ENCODE measurements at places on chromosomes 3 and 15.

DNA sequence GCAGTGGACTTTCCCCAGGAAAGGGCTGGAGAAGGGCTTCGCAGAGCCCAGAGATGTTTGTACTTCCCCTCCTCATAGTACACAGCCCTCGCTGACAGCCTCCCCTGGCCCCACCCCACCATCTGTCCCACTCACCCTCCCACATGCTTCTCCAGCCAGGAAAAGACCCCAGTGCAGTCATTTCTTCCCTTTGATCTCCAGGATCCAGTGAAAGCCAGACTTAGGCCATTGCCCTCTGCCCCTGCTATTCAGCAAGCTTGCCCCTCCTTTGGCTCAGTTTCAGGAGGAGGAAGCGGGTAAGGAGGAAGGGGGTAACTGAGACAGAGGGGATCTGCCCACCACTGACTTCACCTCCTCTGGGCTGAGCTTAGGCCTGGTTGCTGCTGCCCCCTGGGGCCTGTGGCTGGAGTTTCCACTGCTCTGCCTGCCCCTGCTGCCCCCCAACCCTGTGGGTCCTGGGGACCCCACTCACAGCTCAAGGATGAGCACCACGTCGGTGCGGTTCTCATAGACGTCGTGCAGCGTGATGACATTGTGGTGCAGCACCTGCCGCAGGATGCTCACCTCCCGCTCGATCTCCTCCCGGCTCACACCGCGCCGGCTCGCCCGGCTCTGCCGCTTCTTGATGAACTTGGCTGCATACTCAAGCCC is 63.1 kb downstream of the DAPK2 start:
- no peak for DNase-seq

- no peak for DNase-seq
These were observed 22.2 kb upstream of the B3GNT5 start for GRCh38 chr3:183230826-183231225.

GRCh38 chr3:60017631-60018030 is 967.8 kb upstream of the CFAP20DC start:
- DNase-seq = no peak

GRCh38 chr3:58079773-58080172 is 71.6 kb downstream of the FLNB start:
- no peak for DNase-seq

- no peak for DNase-seq
These were observed 28.4 kb upstream of the PARL start for GRCh38 chr3:183912895-183913579.

- DNase-seq = no peak
These were observed 2.0 kb downstream of the ACAN start for GRCh38 chr15:88805031-88805780.

DNA sequence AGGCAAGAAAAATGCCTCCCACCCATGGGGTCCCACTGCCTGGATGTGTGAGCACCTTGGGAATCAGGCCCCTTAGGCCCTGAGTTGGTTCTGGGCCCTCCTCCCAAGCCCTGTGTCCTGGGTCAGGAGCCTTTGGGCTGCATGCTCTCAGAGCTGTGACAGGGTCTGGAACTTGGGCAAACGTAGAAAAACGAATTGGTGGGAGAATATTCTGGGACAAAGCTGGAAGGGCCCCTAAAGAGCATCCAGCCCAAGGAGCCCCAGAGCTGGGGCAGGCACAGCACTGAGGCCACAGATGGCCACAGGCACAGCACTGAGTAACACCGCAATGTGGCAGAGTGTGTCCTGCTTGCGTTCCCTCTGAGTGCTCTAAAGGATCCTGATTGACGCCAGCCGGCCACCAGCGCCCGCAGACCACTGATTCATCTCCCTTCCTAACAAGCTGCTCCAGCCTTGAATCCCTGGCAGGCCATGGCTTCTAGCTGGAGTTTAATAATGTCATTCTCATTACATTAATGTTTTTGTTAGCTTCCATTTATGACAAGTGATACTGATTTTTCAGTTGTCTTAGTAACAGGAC is 18.6 kb upstream of the SEC13 start:
- DNase-seq = no peak

- no peak for DNase-seq
These were observed 75.6 kb upstream of the ADPGK start for GRCh38 chr15:72859017-72859756.

GRCh38 chr3:195151866-195152541 is 119.0 kb downstream of the XXYLT1 start:
- DNase-seq = no peak

- no peak for DNase-seq
These were observed 40.2 kb upstream of the ZBTB20 start for GRCh38 chr3:115187149-115187757.

GRCh38 chr15:76253691-76254473 is 57.4 kb downstream of the ETFA start:
- DNase-seq = no peak

- no peak for DNase-seq
These were observed 50.4 kb downstream of the GHSR start for GRCh38 chr3:172397716-172398405.

DNA sequence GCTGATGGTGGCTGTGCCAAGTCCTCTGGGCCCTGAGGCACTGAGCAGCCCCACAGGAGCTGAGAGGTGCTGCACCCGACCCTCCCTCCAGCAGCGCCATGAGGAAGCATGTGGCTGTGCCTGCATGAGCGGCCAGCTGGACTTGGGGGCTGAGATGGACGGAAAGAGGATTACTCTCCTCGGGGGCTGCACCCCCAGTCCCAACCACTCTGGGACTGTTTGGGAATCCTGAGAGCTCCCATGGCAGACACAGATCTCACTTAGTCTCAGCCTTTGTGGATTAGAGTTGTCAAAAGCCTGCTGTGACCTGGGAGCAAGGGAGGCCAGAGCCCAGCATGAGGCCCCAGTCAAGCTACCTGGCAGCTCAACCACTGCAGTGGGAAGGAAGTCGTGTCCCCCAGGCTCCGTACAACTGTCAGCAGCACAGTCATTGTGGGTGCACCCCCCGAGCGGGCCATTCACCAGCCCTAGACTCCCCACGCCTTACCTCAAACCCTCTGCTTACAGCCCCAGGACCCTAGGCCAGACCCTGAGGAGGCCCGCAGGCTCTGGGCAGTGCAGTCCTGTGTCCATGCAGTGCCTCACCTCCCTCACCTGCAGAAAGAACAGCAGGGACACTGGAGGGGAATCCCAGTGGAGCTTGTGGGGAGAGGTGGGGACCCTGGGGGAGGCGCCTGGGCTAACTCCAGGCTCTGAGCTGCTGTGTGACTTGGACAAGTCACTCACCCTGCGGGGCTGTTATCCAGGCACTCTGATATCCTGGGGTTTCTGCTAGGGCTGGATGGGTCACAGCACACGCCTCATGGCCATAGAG is 17.1 kb downstream of the PRR23E start:
- no peak for DNase-seq

DNA sequence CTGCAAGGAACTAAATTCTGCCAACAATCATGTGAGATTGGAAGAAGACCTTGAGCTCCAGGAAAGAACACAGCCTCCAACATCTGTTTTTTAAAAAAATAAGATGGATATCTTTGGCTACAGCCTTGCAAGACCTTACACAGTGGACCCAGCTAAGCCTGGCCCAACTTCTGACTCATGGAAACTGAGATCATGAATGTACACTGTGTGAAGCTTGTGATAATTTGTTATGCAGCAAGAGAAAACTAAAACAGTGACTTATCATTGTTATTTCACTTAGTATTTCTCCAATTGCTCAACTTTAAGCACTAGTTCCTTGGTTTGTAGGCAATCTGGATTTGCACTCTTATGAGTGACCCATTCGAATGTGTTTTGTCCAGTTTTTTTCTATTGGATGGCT is 29.3 kb downstream of the SHQ1 start:
- no peak for DNase-seq

- DNase-seq = no peak
These were observed 242.5 kb downstream of the GBE1 start for GRCh38 chr3:81518945-81519344.

DNA sequence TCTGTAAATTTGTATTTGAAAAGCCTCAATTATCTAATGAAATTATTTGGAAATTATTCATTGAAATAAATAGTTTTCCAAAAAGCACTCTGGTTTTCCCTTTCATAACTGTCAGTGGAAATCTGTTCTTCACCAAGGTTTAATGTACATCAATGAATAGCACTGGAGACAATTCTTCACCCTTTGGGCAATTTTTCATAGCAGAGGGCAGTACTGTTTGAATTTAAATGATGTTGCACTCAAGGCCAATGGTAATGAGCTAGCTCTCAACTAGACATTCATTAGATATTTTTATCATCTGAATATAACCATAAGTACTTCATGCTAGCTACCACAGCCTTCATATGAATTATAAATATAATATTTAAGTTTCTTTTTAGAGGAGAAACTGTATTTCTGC is 658.2 kb upstream of the CCDC54 start:
- no peak for DNase-seq

DNA sequence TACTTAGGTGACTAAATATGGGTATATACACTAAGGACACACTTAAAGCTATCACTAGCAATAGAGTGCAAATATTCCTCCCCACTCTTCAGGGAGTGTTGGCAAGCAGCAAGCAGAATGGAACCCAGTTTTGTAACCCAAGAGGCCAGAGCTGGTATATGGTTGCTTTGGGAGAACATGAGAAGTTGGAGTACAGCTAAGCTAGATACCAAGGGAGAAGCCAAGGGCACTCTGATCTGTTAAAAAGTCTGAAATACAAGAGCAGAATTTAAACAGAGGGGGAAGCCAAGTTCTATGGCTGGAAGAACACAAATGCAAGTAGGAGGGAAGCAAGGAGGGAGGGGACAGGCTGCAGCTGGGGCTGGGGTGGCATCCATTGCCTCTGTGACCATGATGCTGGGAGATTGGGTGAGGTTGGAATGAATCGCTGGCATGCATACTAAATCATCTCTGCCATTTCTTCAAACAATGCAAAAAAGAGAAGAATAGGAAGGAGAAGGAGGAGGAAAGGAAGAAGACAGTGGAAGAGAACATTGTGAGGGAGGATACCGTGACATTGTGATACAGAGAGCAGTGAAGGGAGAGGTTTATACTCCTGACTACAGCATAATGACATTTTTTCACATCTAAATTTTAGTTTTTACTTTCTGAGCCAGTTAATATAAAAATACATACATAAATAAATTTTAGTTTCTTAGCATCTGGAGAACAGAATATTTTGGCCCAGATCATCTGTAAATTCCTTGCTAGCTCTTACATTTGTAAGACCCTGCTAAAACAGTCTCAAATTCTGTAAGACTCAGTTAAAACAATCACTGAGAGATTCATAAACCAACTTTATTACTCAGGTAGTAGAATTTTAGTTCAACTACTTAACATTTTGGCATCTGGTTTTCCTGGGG is 9.0 kb upstream of the ANXA2 start:
- no peak for DNase-seq

DNA sequence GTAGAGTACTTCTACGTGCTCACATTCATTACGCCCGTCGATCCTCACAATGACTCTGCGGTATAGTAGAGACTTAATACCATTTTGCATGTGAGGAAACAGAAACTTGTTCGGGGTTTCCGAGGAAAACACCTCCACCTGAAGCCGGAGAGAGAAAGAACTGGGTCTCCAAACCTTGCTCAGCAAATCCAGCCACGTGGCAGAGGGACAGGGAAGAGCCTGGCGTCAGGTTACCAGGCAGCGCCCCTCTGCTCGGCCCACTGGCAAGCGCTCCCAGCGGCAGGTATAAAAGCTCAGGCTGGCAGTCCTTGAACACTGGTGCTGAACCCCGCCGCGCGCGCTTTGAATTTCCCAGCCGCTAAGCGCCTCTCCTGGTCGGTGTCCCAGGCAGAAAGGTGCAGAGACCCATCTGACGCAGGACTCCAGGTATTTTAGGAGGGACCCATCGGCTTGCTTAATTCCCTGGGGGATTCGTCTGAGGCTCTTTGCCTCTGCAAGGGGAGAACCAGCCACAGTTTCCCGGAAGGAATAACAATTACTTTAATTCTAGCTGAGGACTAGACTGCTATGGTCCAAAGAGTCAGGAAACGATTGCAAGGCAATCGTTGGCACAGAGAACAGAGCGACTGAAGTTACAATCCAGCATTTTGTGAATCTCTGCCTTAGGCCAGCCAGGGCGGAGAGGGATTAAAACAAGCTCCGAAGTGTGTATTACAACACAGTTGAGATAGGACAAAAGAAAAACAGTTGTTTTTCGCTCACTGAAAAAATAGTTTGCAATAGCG is at the start of gene C2CD4A:
C2CD4A (plus strand) TSS at position 315 of the 785 bp plus-strand sequence. CDS start 637 bp downstream, outside the sequence.
- peak; percentile 5 for DNase-seq

DNA sequence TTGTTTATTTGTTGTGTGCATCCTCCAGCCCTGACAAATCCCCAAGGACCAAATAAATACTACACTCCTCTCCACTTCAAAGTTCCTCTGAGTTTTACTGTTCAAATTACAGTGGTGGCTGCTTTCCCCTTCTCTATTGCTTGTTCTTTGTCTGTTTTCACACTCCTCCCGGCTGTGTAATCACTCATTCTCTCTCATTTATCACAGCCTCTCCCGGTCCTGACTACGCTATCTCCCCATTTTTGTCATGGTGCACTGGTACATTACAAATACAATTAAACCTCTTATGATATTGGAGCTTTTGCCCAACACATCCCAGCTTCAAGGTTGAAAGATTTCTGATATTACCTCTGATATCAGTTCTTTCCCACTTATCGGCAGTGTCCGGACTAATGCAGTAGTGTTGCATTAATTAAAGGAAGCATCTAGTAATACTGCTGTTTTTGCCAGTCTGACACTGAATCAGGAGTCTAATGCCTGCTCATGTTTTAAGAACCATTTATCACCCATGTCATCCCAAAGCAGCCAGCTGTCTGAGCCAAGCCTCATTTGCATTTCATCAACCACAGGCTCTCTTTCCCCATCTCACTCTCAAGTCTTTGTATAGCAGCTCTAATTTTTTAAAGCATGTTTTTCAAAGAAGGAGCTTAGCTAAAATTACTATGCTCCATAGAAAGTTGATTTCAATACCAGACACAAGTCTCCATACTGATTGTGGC is 740.5 kb downstream of the ROBO2 start:
- no peak for DNase-seq

GRCh38 chr15:35078221-35078915 is 6.7 kb downstream of the NANOGP8 start:
- DNase-seq = peak; percentile 0

DNA sequence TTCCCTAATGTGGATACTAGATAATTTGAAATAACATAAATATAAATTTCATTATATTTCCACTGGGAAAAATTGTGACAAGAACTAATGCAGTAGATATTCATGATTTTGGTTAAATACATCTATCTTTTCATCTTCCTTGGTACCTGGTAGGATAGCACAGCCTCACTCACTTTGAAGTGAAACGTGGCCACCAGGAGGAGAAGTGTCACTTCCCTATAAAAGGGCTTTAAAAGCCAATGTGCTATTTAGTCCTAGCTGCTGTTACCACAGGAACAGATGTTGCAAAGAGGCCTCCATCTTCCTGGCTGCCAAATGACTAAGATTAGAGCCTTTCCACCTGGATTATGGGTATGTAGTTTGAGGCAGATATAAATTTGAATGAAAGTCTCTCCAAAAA is 140.0 kb downstream of the PLOD2 start:
- DNase-seq = no peak

GRCh38 chr3:98371186-98371585 is 17.5 kb downstream of the OR5K4 start:
- DNase-seq = no peak

Measured in activated naive CD4-positive, alpha-beta T cell (primary cell).